Dermis microvascular lymphatic vessel endothelial cell (primary cell): ENCODE measurements at places on chromosomes 11 and 22. TPM values are rescaled to one million over a fixed set of nuclear protein-coding genes. Genes with fewer than 3 reads are reported as not detected.
A peak's percentile ranks its signal among the peaks of the same experiment; 100 is the strongest.

- no peak for DNase-seq
Measured at GRCh38 chr11:2563213-2564007, 118.6 kb downstream of the KCNQ1 start.

Gene PDE3B
- 0.13 and 0.51 TPM in 2 replicates for total RNA-seq

Gene NEFH
- 0.13 TPM in 2 replicates for total RNA-seq

Gene SPTBN2
- 18.1 and 22.6 TPM in 2 replicates for total RNA-seq

Gene POU2F3
- under 0.01 and 0.13 TPM in 2 replicates for total RNA-seq

- DNase-seq: no peak
Measured at GRCh38 chr22:41347066-41347859, 34.5 kb upstream of the TEF start.

DNA sequence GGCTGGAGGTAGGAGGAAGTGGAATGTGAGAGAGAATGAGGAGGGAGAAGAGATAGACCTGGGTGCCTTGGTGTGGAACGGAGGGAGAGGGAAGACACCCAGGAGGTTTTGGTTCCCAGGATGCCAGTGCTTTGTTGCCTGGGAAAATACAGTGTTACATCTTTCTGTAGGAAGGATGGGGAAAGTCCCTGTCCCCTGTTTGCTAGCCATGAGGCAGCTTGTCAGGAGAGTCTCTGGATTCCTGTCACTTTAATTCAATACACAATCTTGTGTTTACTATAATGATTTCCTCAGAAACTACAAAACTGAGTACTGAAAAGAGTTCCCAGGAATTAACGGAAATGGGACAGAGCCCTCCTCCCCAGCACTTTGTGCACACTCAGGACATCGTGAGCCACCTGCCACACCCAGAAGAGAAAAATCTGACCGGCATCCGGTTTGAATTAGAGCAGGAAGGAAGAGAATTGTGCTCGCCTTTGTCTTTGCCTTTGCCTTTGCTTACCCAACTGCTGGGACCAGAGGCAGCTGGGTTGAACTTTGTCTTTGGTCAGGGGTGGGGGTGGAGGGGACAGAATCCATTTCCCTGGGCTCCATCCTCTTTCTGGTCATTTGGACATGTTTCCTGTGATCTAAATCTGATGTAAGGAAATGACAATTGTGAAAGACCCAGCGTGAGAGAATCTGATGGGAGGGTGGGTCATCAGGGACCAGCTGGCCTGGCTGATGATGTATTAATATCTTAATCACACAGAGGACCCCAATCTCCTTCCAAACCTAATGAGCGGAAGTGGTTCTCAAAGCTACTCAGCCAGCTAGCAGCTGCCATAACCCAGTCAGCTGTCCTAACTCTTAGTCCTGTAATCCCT is 1.3 kb upstream of the LIMK2 start:
- DNase-seq: peak; percentile 95

DNA sequence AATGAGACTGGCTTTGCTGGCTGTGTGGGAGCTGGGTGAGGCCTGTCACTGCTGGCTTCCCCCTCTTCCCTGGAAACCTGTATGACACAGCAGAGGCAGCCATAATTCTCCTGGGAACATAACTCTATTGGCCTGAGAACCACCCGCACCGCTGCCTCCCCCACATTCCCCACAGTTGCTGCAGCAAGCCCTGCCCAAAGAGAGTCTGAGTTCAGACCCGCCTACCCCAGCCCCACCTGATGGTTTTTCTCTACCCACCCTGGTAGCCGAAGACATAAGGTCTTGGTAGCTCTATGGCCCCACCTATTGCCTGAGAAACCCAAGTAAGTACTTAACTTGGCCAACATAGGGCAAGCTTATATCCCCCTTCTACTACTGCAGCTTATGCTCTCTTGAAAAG is 174.8 kb downstream of the C11orf91 start:
- no peak for DNase-seq

DNA sequence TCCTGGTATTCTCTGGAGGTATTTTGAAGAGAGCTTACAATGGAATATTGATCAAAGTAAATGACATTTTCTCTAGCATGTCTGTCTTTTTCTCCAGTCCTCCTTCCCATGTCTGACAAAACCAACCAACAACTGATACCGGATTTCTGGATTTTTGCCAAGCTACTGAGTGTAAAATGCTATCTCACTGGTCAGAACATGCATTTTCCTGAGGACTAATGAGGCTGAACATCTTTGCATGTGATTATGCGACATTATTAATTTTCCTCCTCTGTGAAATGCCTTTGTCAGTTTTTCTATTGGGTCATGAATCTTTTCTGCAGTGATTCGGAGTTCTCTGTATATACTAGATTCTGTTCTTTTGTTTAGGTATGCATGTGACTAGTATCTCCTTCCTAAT is 51.4 kb downstream of the CDON start:
- DNase-seq: no peak

GRCh38 chr11:127056338-127056971 is 55.9 kb upstream of the KIRREL3 start:
- DNase-seq: no peak

DNA sequence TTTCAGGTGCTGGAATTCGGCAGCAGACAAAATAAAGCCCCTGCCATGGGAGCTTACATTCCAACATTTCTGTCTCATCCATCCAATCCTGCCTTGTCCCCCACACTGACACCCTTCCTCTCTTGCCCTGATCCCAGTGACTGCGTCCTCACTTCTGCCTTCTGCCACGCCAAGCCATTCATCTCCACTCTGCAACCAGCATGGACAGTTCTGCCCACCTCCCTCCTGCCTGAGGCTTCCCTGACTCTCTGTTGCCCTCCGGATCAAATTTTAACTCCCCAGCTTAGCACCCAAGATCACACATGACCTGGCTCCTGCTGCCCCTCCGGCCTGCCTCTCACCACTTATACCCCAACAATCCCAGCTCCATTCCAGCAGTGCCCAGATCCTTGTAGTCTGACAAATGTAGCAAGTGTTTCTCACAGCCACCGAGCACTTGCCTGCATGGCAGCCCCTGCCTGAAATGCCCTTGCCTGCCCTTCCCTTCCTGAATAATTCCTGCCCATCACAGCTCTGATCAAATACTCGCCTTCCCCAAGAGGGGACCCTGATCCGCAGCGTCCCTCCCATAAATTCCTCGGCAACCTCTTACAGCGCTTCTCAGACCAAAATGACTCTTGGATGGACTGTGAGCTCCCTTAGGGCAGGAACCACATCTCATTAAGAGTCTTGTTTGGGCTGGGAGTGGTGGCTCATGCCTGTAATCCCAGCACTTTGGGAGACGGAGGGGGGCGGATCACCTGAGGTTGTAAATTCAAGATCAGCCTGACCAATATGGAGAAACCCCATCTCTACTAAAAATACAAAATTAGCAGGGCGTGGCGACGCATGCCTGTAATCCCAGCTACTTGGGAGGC is 2.3 kb downstream of the ACTN3 start:
- no peak for DNase-seq

Gene JHY
- total RNA-seq: 0.39 and 0.89 TPM in 2 replicates

Gene OR5M3
- not detected in 2 replicates for total RNA-seq

Gene P2RY6
- total RNA-seq: 0.25 and 0.26 TPM in 2 replicates

DNA sequence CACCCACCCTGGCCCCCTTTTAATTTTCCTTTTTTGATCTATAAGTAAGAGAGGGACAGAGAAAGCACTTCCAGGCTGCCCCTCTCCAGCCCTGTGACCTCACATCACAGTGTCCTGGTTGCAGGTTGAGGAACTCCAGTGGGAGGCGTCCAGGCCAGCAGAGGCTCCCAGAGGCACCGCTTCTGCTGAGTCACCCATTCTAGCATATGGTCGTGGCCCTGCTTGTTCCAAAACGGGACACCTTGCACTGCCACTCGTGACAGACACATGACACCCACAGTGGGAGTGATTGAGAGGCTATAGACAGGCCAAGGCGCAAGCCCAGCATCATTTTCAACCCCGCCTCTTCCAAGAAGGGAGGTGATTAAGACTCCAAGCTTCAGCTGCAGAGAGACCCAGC is 16.0 kb upstream of the TMPRSS4 start:
- DNase-seq: no peak

DNA sequence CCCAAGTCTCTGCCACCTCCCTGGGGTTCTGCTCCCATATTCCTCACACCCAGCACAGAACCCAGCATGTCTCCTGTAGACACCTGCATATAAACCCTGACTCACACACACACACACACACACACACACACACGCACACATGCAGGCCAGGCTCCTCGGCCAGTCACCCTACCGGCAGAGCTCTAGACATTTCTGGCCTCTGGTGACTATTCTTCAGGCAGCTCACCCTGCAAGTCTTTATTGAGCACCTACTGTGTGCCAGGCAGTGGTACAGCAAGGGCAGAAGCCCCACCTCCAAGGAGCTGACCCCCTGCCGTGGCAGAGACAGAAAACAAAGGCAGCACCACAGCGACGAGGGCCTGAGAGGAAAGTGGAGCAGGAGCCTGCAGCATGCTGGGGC is 50.3 kb downstream of the CDKN1C start:
- DNase-seq: no peak

Gene GRM5
- under 0.01 TPM in 2 replicates for total RNA-seq

Gene DBX1
- total RNA-seq: not detected in 2 replicates

GRCh38 chr11:122317305-122317704 is 201.3 kb upstream of the BLID start:
- DNase-seq: no peak

GRCh38 chr11:37718431-37718999 is 1120.5 kb upstream of the RAG2 start:
- no peak for DNase-seq

- no peak for DNase-seq
Measured at GRCh38 chr11:122632181-122632824, 23.2 kb upstream of the UBASH3B start.

- no peak for DNase-seq
Measured at GRCh38 chr11:82832983-82833382, 67.2 kb downstream of the PRCP start.
